ENCODE measurements at places on chromosomes 4 and X.

DNA sequence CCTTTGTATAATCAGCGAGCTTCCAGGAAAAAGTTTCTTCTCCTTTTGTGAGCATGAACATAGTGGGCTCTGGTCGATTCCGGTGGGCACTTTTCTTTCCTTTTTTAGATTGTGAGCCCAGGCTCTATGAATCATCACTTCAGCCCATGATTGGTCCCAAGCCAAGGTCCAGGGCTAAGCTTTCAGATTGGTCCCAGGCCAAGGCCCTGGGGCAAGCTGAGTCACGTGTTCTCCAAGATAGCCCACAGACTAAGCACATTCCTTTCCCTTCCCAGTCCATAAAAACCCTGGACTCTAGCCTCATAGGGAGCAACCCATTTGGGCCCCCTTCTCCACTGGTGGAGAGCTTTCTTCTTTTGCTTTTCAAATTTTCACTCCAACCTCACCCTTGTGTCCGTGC lies 430.5 kb downstream of the NAP1L3 start:
- DNase-seq = no peak

DNA sequence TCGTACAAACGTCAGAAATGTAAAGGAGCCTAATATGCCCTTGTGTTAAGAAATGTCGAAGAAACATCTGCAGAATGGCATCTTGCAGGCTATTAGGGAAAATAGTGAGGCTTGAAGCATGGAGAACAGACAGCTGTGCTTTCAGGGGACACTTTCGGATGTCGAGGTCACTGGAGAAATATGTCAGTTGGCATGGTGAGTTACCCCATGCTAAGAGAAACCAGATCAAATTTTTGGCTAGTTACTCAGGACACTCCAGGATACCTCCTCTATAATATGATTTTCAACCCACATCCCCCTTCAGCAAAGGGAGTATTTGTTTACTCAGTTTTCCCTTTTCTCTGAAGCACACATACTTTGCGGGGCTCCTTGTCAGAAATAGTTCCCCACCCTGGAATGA lies 171.4 kb downstream of the GPC3 start:
- no peak for DNase-seq

DNA sequence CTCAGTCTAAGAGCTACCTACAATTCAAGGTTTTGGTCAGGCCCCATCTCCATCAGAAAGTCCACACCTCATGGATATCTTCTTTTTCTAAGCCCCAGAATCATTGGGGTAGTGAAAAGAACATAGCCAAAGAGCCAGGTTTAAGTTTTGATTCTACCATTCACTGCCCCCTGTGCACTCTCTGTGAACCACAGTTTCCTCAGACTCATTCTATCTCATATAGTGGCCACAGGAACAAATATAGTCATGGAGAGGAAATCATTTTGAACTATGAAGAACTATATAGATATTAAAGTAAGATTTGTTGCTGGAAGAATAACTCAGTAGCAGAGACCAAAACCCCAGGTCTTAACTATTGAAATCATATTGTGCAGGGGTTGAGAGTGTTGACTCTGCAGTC lies 3.3 kb downstream of the SYTL5 start:
- no peak for DNase-seq

GRCh38 chrX:13985697-13986435 lies 43.8 kb downstream of the GEMIN8 start:
- no peak for DNase-seq

DNA sequence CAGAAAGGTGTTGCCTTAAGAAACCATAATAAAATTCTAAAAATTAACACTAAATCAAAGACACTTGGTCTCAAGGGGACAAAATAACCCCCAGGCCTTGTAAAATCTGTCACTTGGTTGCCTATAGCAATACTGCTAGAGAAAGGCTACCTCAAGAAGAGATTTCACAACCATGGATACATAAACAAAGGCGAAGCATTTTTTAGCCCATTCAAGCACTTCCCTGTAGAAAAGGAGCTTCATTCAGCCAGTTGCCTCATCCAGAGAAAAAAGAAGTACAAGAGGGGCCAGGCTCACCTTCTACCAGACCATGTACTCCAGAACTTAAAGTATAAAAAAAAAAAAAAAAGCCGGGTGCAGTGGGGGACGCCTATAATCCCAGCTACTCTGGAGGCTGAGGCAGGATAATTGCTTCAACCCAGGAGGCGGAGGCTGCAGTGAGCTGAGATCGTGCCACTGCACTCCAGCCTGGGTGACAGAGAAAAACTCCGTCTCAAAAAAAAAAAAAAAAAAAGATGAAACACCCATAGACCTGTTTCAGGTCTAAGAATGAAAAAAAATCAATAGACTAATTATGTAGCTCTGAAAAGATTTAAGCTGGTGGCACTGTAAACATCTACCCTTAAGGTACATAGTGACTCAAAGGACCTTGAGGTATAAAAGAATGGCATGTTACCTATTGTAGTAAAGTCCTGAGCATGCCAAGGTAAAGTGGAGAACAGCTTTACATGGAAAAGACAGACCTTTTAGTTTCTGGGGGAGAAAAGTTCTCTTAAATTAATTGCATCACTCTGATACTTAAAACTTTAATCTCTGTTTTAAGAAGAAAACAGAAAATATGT lies 18.0 kb downstream of the RUFY3 start:
- no peak for DNase-seq

DNA sequence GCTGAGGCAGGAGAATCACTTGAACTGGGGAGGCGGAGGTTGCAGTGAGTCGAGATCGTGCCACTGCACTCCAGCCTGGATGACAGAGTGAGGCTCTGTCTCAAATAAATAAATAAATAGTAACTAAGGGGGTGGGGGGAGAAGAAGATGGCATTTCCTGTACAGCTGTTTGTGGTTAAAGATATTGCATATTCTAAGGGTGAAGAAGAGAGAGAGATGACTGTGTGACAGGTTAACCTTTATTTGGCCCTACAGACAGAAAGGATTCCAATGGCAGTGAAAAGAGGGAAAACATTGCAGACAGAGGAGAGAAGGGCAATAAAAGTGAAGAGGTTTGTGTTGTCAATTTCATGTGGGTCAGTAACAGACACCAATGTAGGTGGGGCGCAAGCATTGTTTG lies 9.4 kb downstream of the TASL start:
- DNase-seq = no peak

- DNase-seq = no peak
These were observed 3.0 kb downstream of the SLIT2 start for GRCh38 chr4:20254511-20255250.

DNA sequence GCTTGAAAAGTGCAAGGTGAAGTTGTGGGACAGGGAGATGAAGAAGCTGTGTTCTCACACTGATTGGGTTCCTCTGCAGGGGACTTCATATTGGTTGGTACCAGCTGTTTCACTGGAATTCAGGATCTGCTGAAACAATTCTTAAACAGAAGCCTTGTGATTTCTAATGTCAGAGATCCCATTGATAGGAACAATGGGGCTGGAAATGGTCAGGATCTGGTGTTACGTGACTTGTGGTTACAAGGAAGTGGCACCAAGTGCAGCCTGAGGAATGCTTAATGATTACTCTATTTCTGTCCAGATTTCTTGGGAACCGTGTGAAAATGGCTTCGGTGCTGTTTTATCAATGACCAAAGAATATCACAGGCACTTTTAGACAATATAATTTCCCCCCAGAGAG lies 68.1 kb downstream of the MOSPD2 start:
- no peak for DNase-seq

- DNase-seq = no peak
These were observed 42.4 kb downstream of the NHS start for GRCh38 chrX:17417372-17417771.

DNA sequence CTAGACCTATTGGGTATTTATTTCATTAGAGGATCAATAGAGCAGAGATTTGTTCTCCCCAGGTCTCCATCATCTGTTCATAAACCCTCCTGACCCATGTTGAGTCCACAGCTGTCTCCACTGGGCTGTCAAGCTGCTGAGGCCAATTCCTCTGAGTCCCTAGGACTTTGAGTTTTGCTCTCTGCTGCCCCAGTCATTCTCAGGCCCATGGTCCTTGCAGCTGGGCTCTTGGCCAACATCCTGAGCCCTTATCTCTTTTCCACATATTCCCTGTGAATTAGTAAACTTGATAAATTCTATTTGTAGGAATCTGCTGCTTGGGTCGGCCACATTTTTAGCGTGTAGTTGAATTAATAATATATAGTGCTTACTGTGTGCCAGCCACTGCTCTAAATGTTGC lies 41.9 kb downstream of the FHL1 start:
- DNase-seq = no peak

DNA sequence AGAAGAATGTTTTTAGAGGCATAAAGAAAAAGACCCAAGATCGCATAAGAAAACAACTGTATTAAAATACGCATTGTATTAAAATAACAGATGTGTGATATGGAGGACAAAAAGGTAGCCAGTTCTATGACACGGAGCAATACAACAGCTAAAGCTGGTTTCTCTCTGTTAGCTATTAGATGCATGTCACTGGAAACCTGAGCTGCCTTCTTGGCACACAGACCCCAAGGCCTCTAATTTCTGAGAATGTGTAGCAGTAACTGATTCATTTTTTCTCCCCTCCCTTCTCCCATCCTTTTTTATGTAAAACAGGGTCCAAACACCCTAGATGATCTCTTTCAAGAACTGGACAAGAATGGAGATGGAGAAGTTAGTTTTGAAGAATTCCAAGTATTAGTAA lies 4.1 kb downstream of the S100G start:
- DNase-seq = no peak

GRCh38 chr4:10117359-10118047 lies 904 bp upstream of the WDR1 start:
- no peak for DNase-seq

DNA sequence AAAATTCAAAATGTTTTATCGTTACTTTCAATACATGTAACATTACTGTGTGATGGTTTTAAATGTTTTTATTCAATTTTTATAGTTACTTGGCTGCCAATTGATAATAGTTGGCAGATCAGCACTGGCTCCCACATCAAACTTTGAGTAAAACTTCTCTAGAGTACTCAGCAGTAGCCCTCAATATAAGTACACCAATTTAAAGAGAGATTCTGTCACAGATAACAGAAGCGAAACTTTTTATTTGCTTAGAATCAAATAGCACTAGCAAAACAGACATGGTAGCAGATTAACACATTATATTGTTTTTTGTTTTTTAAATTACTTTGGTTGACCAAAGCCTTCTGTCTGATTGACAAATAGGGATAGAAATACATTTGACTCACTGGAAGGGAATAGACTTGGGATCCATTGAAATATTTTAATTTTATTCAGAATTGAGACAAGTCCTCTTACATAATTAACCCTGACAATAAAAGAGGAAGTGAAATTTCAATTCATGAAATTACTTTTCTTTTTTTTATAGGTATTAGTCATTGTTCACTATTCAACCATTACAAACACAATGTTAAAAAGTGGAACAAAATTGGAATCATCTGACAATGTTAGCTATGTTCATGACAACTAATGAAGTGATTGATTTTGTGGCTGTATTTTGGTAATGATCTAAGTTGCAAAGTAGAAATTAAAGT lies 554.9 kb downstream of the KLHL4 start:
- DNase-seq = no peak

DNA sequence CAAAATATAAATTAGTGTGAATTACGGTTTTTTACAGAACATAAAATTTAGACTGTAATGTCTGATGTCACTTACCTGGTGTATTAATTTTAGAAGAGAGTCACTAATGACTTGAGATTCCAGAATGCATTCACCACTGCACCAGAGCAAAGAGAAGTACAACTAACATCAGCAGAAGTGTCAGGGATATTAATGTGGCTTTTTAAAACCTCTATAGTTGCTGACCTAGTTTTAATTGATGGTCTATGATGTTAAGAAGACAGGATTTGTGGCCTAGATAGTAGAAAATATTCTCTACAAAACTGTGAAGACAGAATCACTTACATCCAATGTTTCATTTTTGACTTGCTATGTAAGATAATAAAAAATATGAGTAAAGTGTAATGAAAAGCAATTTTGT lies 1181.6 kb downstream of the RAPGEF2 start:
- no peak for DNase-seq

- no peak for DNase-seq
These were observed 1.1 kb downstream of the DOCK11 start for GRCh38 chrX:118496763-118497079.

DNA sequence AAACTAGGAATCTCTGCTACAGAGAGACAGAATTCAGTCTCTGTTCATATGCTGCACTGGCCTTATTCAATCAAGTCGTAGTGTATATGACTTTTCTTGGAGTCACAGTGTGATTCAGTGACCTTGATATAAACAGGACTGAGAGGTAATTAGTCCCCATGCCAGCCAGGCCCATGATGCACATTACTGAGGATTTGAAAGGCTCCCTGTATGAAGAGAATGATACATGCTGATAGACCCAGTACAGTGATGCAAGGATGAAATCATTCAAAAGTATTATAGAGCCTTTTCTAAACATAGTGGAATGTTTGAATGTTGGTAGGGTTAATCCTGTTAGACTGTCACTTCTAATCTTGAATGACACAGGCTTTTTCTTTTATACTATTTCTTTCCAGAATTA lies 34.1 kb downstream of the ANXA3 start:
- DNase-seq = no peak

DNA sequence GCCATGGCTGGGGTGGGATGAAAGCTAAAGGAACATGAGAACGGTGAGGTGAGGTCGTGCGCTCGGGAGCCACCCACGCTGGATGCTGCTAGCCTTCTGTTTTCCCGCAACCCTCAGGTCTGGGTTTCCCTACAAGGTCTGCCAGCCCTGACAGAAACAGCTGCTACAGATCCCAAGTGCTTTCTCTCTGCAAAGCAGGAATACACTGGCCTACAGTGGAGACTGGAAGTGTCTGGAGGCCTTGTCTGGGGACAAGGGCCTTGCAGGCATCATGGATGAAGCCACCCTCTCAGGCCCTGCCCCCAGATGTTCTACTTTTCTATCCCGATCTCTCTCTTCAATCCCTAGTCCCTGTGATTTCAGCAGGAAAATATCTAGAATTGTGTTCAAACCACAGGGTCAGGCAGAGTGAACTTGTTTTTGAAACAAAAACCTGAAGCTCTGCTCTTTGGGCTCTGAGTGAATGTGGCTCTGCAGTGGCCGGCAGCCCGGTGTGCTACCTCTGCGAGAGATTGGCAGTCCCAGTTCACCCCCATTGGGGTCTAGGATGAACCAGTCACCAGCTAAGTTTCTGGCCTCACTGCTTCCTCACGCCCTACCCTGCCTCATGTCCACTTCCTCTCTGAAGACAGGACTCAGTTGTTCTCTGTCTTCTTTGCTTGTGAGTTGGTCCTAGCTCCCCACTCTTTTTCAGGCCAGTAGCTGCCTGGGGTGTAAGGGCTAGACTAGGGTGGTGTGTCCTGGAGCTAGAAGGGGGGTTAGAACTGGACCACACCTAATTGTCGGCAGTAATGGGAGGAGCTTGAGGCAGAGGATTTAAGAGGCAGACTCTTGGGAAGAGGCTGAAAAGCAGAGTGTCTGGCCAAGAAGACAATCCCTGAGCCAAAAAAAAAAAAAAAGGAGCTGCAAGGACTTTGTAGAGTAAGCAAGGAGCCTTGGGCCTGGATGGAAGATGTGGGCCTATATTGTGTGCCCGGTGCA lies 89.6 kb downstream of the RTL5 start:
- no peak for DNase-seq
